Neural progenitor cell (in vitro differentiated cells): ENCODE measurements at places on chromosomes 1 and 21. TPM values are rescaled to one million over a fixed set of nuclear protein-coding genes. Genes with fewer than 3 reads are reported as not detected.

Gene ACTA1
- total RNA-seq, result 1.2 and 2.6 TPM in 2 replicates

Gene CELA3A
- total RNA-seq, result not detected in 2 replicates

Gene VANGL2
- total RNA-seq, result 23.0 and 46.6 TPM in 2 replicates

Gene HSD3B1
- total RNA-seq, result not detected in 2 replicates

Gene CFHR2
- total RNA-seq, result not detected in 2 replicates

Gene C1orf94
- 0.19 and 0.37 TPM in 2 replicates for total RNA-seq

GRCh38 chr1:58434607-58435006 is 111.9 kb downstream of the OMA1 start:
- H3K4me1 ChIP-seq, result peaks cover 23% of the 10 kb centered on the region
- no peak overlapping the region for H3K27ac ChIP-seq
- H3K4me3 ChIP-seq, result no peak overlapping the region
- no peaks in the 10 kb centered on the region for H3K27me3 ChIP-seq
- DNase-seq, result no peak

DNA sequence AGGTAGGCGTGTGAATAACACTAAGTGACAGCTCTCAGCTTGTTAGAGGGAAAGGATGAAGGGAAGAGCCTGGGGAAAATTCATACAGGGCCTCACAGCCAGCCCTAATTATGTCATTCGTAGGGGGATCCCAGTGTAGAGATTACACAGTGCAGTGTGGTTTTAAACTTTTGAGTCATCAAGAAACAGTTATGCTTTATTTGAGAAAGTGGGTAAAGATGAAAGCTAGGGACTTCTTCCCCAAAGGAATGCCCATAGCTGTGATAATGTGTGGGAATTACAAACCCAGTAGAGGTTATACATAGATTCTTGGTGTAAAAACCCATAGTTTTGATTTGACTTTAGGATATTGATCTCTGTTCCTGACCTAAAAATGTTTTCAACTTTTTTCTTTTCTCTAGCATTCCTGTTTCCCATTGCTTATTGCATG is 1.9 kb downstream of the TTF2 start:
- no peak overlapping the region for H3K4me3 ChIP-seq
- H3K27me3 ChIP-seq, result no peaks in the 10 kb centered on the region
- H3K4me1 ChIP-seq, result peaks cover 5% of the 10 kb centered on the region
- H3K27ac ChIP-seq, result no peak overlapping the region
- no peak for DNase-seq

- no peak overlapping the region for H3K4me3 ChIP-seq
- H3K27ac ChIP-seq, result no peak overlapping the region
- no peaks in the 10 kb centered on the region for H3K4me1 ChIP-seq
- no peaks in the 10 kb centered on the region for H3K27me3 ChIP-seq
- H3K36me3 ChIP-seq, result no peaks in the 10 kb centered on the region
These were observed 444.6 kb downstream of the NUF2 start for GRCh38 chr1:163766257-163766918.

DNA sequence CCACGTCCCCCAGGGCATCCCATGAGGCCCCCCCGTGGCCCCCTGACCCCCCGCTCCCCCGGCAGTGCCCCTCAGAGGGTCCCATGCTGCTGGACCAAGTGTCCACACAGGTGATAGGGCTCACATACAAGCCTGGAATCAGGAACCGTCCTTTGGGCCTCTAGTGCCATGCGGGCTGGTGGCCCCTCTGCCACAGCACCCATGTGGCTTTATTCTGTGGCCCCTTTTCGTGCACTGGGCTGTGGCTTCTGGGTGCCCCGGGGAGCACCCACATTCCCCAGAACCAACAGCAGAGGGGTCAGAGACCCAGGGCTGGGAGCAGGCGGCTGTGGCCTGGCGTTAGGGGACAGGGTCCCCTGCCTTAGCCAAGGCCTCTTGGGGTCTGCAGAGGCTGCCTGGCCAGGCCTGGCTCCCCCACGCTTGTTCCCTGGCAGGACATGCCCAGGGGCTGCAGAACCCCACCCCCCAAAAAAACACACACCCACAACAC is 31.7 kb downstream of the SLC19A1 start:
- H3K4me3 ChIP-seq, result no peak overlapping the region
- no peak overlapping the region for H3K27ac ChIP-seq
- no peak for DNase-seq
- no peaks in the 10 kb centered on the region for H3K36me3 ChIP-seq
- H3K27me3 ChIP-seq, result no peaks in the 10 kb centered on the region
- peaks cover 3% of the 10 kb centered on the region for H3K4me1 ChIP-seq
